ENCODE measurements at places on chromosomes 5 and 9.
A peak's percentile ranks its signal among the peaks of the same experiment; 100 is the strongest.

DNA sequence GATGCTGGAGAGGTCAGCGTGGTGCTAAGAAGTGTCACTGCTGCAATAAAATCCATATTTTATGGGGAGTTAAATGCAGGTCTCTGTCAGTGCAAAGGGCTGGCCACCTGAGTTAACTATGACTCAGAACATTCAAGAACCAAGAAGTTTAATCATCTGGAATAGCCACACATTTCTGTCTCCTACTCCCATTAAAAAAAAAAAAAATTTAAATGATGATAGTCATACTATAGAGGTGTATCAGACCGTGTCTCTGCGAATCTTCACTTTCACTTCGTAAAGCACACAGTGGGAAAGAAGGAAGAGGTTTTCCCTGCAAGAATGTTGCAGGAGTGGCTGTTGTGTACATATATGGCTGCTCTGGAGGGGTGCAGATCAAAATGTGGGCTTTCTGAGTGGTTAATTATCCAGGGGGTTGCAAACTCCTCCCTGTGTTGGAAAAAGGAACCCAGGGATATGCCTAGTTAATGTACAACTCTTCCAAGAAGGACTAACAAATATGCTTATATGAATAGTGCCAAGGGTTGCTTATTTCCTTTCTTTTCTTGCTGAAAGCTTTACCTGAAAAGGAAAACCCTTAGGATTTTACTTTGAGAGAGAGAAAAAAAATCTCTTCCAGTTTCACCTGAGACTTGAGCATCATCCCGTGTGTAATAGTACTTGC lies 1.5 kb downstream of the CDH6 start:
- peak; percentile 77 for DNase-seq

GRCh38 chr5:164048359-164048926 lies 543.0 kb downstream of the MAT2B start:
- DNase-seq, result no peak

DNA sequence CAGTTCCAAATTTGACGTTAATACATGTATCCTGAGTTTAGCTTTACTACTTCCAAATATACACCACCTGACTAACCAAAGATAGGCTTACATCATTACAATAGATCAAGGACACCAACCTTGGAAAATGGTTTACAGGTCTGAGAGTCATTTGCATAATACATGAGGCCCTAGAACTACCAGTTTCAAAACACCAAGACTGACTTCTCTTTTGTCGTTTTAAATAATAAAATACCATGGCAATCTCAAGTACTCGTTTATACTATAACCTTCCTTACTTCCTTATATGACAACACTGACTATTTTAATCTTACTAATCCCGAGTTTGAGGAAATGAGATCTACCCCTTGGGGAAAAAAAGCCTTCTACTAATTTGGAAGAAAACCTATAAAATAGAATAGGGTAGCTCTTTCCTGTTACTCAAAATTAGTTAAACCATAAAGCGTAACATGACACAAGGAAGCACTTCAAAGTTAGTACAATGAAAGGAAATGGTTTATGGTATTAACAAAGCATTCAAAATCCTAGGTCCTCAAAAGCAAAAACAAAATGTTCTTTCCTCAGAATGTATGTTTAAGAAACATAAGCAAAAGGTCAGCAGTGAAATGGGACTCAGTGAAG lies 42.1 kb downstream of the UBQLN1 start:
- DNase-seq, result no peak

DNA sequence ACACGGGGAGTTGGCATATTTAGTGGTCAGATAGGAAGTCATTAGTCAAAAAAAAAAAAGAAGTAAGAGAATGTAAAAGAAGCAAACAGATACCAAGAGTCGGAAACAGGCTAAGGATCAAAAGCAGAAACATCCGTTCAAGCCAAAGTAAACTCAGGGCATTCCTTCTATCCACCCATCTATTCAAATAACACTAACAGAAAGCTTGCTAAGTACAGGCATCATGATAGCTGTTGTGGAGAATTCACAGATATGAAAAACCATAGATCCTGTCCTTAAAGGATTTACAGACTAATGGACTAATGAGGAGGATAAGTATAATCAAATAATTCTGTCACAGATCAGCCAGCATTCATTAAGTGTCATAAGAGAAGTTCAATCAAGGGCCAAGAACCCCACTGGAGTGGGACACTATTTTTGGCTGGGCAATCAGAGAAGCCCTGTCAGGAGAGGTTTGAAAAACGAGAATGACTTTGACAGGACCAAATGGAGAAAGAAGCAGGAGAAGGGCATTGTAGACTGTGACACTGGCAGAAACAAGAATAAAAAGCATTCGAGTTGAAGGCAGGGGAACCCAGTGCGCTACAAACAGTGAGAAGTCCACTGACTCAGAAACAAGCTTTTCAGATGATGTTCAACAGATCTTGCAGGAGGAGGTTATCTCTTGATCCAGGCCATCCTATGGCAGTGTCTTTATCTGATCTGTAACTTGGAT lies 154.2 kb upstream of the TSLP start:
- DNase-seq, result peak; percentile 94

DNA sequence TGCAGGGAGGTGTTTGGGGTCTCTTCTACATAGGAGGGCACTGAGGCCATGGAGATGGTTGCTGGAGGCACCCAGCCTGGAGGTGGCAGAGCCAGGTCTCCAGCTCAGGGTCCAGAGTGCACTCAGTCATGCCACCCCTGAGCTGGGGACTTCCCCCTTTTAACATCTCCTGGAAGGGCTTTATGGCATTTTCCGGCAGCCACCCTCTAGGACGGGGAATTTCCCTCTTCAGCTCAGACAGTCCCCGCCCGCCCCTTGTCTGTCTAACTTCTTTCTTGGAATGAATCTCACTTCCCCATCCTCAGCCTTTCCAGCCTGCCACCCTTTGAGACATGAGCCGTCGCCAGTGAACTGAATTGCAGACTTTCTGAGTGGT lies 49.9 kb downstream of the COL15A1 start:
- no peak for DNase-seq

GRCh38 chr9:91156451-91157234 lies 205.1 kb downstream of the AUH start:
- DNase-seq, result no peak

GRCh38 chr9:116576386-116576785 lies 110.7 kb upstream of the TRIM32 start:
- no peak for DNase-seq

DNA sequence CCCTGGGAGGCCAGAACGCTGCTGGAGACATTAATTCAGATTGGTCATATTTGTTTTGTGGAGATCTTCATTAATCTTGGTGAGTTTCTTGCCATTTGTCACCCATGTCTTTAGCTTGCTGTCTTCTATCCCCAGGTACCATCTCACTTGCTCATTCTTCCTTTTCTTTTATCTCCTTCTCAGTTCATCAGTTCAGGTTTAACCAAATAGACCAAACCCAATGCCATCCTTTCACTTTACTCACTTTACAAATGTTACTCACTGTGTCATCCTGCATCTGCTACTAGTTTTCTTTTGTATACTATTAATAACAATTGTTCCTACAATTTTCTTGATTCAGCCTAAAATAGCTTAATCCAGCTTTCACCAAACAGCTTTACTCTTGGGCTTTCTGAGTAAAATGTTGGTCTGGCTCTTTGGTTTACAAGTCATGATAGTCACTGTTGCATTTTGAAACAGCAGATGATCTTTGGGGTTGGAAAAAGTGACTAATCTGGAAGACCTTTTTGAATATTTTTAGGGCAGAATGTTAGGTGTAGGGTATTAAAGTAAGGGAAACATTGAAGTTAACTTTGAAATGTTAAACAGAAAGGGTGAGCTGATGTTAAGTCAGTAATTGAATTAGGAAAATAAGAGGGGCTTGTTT lies 246.9 kb downstream of the ZSWIM6 start:
- DNase-seq, result no peak

DNA sequence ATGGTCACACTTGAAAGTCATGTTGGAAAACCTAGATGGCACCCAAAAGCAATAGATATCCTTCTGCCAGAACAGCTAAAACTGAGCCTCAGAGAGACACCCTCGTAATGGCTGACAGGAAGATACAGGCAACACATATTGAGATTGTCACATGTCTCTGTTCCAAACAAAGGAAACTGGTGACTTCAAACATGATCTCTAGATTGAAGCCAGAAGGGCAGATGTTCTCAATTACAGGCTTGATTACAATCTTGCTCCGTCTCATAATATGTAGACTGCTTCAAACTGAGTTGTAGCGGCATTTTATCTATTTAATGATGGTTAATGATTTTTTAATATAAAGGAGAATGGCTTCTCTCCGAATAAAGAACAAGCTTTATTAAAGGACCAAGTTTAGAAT lies 774.3 kb downstream of the KCTD16 start:
- DNase-seq, result no peak

All from kidney glomerular epithelial cell (primary cell).